ENCODE measurements at places on chromosomes 2 and 18. TPM values are rescaled to one million over a fixed set of nuclear protein-coding genes. Genes with fewer than 3 reads are reported as not detected.

DNA sequence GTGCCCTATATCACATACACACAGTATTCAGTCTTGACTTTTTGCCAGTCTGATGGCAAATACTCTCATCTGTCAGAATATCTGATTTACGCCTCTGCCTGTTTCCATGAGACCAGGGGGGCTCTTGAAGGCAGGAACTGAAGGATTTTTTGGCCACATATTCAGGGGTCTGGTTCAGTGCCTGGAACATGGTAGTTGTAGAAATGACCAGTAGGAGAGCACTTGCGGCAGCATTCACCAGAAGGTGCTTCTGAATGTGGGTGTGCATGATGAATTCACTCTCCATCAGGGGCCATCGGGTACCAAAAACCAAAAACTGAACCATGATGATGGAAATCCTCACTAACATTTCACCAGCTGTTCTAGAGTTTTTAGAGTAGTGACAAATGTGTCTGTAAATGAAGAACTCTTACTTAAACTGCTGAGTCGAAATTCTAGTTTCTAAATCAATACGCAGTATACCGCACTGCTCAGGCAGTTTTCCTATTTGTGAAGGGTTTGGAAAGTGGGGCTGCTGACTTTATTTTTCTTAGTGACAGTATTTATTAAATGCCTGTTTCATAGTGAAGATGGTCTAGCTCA is 54.6 kb downstream of the MERTK start:
- DNase-seq, result no peak

GRCh38 chr2:230944123-230944653 is 19.1 kb upstream of the GPR55 start:
- peak; percentile 66 for DNase-seq

DNA sequence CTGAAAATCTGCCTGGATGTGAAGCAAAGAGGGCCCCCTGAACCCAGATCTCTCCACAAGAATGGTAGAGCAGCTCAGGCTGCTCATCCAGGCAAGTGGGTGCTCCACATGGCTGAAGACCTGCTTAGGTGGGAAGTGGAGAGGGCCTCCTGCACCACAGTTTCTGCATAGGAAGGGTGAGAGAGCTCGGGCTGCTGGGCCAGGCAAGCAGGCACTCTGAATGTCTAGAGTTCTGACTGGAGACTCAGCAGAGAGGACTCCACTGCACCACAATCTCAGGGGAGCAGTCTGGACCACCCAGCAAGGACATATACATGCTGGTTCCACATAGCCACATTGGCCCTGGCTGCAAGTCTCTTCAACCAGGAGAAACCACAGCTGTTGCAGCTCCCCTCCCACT is 52.0 kb downstream of the DSEL start:
- no peak for DNase-seq

GRCh38 chr2:231665245-231666170 is 42.8 kb upstream of the PTMA start:
- no peak for DNase-seq

- DNase-seq, result no peak
Measured at GRCh38 chr2:172215936-172216335, 113.2 kb upstream of the DLX2 start.

DNA sequence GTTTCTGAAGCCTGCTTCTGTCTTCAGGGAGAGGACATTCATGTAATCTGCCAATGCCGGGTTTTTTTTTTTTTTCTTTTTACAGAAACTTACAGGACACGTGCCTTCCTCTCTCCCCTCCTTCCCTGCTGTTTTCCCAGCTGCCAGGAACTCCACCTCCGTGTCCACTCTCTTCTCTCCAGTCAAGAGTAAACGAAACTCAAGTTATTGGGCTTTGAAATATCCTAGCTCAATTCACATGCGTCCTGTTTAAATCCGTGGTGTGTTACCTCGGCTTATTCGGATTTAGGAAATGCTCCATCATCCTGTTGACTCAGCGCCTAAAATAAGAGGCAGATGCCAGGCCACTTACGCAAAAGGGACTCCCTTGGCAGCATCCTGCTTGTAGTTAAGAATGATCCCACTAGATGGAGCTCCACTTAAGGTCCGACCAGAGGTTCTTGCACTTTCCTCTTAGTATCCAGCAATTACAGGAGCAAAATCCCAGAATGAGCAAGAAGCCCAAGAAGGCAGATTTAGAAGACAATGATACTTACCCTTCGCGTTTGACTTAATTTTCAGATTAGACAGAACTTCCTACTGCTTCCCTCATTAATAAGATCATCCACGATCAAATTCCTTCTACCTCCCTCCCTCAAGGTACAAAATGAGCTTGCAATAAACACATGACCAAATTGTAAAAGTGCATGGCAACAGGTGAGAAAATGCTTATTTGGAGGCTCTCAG is 97.2 kb upstream of the ZCCHC2 start:
- DNase-seq, result peak; percentile 92

- no peak for DNase-seq
Measured at GRCh38 chr2:188964976-188965546, 9.1 kb upstream of the COL3A1 start.

- no peak for DNase-seq
Measured at GRCh38 chr18:23580677-23581367, 5.5 kb downstream of the NPC1 start.

GRCh38 chr2:224982910-224983711 is 59.2 kb downstream of the DOCK10 start:
- DNase-seq, result peak; percentile 86

DNA sequence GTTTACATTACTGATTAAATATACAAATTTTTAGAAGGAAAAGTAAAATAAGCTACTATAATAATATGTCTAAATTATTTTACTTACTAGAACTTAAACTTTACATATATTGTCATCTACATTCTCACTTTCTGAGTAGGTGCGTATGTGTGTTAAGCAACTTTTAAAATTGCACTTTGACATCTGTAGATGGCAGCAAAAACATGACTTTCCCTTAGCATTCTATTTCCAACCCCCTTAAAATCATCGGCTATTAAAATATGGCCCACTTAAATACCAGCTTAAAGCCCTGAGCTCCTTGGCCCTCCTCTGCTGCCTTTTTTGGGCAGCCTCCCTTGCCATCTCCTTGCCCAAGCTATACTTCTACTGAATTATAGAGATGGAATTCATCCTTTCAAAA is 78.0 kb downstream of the UPP2 start:
- no peak for DNase-seq

DNA sequence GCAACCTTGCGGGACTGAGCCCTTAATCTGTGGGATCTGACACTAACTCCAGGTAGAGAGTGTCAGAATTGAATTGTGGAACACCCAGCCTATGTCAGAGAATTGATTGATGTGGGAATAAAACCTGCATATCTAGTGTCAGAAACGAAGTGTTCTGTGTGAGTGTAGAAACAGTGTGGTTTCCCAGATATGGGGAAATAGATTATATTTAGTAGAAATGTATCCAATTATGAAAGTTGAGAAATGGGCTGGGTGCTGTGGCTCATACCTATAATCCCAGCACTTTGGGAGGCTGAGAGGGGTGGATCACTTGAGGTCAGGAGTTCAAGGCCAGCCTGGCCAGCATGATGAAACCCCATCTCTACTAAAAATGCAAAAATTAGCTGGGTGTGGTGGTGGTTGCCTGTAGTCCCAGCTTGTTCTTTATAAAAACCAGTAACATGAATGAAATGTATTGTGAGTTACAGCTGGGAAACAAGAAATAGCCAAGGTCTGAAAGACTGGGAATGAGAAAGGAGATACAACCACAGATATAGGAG is 4.3 kb upstream of the TP53I3 start:
- DNase-seq, result no peak

- peak; percentile 71 for DNase-seq
Measured at GRCh38 chr2:224523626-224524577, 61.3 kb downstream of the CUL3 start.

DNA sequence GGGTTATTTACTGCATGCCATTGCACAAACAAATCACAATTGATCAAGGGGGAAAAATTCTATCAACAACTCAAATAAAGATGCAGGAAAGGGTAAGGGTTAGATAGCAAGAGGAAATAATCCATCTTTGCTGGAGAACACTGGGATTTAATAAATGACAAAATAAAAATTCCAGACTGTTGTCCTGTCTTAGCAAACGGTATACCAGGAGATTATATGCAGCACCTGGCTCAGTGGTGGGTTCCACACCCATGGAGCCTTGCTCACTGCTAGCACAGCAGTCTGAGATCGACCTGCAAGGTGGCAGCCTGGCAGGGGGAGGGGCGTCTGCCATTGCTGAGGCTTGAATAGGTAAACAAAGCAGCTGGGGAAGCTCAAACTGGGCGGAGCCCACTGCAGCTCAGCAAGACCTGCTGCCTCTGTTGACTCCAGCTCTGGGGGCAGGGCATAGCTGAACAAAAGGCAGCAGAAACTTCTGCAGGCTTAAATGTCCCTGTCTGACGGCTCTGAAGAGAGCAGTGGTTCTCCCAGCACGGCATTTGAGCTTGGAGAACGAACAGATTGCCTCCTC is 296.5 kb upstream of the THSD7B start:
- DNase-seq, result no peak

- DNase-seq, result no peak
Measured at GRCh38 chr2:170222842-170223241, 44.9 kb downstream of the MYO3B start.

- DNase-seq, result no peak
Measured at GRCh38 chr2:179037807-179038206, 12.1 kb downstream of the CCDC141 start.

DNA sequence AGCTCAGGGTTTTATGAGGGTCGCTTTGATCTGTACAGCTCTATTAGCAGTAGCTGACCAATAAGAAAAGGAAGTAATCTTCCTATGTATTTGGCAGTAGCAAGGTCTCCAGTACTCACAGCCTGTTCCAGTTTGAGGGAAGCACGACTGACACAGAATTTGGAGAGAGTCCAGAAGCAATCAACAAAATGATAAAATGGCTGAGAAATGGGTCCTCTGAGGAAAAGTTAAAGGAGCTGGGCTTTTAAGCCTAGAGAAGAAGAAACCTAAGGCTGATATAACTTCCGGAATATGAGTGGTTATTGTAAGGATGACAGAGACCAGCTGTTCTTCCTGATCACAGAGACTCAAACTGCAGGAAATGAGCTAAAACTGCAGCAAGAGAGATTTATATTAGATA is 382.8 kb downstream of the GPD2 start:
- DNase-seq, result no peak

GRCh38 chr2:128363934-128364361 is 45.3 kb upstream of the HS6ST1 start:
- DNase-seq, result no peak

- no peak for DNase-seq
Measured at GRCh38 chr2:37604716-37605115, 66.7 kb downstream of the CDC42EP3 start.

DNA sequence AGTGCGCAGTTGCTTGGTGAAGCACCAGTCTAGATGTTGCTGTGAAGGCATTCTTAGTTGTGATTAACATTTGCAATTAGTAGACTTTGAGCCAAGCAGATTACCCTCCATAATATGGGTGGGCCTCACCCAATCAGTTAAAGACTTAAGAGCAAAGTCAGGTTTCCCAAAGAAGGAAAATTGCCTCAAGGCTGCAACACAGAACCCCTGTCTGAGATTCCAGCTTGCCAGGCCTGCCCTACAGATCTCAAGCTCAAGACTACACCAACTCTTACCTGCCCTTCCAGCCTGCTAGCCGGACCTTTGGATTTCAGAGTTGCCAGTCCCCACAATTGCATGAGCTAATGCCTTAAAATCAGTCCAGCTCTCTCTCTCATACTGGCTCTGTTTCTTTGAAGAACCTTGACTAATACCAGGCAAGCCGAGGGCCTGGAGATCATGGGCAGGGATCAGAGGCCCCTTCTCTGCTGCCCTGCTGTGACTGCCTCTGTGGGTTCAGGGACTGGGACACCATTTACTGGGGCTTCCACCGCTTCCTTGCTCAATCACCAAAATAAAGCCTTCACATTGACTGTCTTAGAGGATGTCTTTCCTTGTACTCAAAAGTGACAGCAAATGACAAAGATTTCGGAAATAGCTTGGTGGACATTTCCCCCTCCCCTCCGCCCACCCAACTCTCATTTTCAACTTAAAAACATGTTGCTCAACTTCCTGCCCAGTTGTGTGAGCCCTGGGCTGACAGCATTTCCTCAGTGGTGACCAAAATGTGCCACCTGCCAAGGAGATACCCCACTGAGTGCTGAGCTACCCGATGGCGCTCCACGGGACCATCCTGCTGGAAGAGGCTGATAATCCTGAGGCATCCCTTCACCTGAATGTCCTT is 86.7 kb downstream of the GALNT14 start:
- DNase-seq, result no peak

DNA sequence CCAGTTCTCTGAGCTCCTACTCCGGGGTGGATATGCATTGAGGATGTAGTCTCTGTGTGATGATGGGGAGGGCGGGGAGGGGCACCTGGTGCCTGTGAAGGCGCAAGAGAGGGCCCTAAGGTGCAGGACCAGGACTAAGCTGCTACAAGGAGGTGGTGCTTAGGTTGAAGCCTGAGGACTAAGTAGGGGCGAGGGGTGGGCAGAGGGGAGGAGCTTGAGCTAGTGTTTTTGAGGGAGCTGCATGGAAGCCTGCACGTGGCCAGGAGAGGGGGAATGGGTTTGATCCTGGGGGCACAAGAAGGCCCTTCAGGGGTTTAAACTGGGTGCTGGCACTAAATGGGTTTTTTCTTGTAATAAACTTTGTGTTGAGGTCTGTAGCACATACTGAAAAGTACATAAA is 105.0 kb downstream of the UGGT1 start:
- no peak for DNase-seq

- no peak for DNase-seq
Measured at GRCh38 chr18:11840493-11840892, 10.7 kb upstream of the CHMP1B start.

- DNase-seq, result no peak
Measured at GRCh38 chr2:143588746-143589145, 459.5 kb downstream of the ARHGAP15 start.

- DNase-seq, result no peak
Measured at GRCh38 chr2:232541961-232542714, 2.6 kb downstream of the CHRNG start.

DNA sequence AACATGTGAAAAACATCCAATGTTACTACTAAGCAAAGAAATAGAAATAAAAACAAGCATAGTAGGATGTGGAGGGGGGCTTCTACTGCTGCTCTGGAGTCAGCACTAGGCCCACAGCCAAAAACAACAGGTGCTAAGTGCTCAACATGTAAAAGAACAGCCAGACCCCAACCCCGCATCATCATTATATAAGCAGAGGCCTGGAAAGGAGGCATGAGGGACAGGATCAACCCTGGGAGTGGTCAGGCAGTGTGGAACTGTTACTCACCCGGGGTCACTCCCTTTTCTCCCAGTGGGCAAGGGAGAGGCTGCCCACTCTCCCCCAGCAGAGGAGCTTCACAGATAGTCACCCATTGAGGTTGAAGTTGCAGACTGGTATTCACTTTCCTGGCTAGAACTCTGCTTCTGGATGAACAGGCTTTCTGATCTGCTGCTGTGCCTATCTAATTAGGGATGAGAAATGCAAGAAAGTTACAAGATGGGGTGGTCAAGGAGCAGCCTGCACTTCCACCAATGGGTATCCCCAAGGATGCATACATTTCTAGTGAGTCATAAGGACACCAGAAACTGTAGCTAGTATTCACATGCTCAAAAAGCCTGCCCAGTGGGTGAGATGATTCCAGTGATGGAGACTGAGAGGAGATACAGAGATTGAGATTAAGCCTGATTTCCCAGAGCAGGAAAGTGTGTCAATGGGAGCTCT is 480.1 kb upstream of the TCF4 start:
- DNase-seq, result no peak

GRCh38 chr2:241764275-241765241 is 12.1 kb upstream of the GAL3ST2 start:
- no peak for DNase-seq

The NETO1 gene
- not detected for total RNA-seq

The FMNL2 gene
- total RNA-seq, result 14.9 TPM

The MALL gene
- total RNA-seq, result 1.2 TPM

The IER3IP1 gene
- 16.0 TPM for total RNA-seq

The OR6B3 gene
- total RNA-seq, result not detected

The NOL4 gene
- not detected for total RNA-seq

The ZCCHC2 gene
- 52.8 TPM for total RNA-seq
